Urothelium cell line (cell line): ENCODE measurements at places on chromosomes 4 and X.

- DNase-seq = no peak
Observed at GRCh38 chrX:9064694-9065093, 30.8 kb upstream of the FAM9B start.

DNA sequence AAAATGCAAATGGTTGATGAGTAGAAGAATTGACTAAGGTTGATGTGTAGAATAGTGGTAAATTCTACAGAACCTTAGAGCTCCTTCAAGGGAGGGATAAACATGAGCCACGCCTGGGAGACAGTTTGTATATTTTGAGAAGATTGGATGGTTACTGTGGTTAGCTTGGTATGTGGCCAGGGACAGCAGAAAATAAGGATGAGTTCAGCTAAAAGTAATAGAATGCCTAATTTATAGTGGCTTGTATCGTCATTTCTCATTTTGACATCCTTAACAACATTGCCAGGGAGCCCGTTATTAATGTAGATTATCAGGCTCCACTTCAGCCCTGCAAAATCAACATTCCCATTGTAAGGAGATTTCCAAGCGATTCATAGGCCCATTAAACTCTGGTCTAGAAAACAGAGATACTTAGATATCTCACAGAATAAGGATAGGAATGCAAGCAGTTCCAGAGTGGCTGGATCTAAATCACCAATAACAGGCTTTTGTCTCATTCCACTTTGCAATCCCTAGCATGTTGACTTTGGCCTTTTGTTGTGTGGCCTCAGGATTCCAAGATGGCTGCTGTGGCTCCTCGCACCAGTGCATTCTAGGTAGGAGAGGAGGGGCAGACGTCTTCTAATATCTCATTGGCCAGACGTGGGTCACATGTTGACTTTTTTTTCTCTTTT lies 6.4 kb upstream of the PTTG2 start:
- no peak for DNase-seq

DNA sequence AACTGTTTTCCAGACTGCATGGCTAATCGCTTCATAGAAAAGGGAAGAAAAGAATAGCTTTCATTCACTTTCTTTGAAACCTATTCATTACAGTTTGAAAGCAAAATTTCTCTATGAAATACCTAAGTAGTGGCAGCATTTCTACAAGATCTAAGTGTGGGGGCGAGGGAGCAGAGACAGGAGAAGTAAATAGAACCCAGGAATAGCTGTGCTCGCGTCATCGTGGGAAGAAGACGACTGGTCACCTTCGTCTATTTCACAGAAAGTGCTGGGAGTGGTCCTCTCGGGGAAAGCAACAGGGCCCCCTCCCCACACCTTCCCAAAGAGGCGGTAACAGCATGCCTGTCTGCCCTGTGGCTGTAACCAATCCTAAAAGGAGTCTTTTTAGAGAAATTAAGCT lies 169.9 kb upstream of the NOCT start:
- no peak for DNase-seq

- no peak for DNase-seq
Observed at GRCh38 chr4:182671749-182672148, 245.4 kb downstream of the DCTD start.

DNA sequence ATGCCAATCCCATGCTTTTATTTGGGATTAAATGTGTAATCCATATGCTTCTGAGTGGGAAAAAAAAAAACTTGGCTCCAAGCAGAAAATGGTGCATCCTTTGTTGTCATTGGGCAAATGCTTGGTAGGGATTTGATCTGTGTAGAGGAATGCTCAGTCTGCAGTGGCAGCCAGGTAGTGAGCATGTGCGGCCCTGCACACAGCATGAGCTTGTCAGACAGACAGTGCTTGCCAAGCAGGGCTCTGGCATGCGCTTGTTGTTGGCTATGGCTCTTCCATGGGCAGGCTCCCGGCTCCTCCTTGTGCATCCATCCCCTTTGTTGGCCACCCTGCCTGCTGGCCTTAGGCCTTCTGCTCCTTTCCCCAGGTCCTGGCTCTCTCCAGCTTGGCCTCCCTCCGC lies 130.3 kb downstream of the GPR143 start:
- no peak for DNase-seq
